ENCODE measurements at places on chromosomes 2 and 18.

- no peak for DNase-seq
These were observed 203.5 kb upstream of the TMEFF2 start for GRCh38 chr2:192398236-192398635.

GRCh38 chr18:34345738-34346137 lies 121.0 kb upstream of the NOL4 start:
- no peak for DNase-seq

DNA sequence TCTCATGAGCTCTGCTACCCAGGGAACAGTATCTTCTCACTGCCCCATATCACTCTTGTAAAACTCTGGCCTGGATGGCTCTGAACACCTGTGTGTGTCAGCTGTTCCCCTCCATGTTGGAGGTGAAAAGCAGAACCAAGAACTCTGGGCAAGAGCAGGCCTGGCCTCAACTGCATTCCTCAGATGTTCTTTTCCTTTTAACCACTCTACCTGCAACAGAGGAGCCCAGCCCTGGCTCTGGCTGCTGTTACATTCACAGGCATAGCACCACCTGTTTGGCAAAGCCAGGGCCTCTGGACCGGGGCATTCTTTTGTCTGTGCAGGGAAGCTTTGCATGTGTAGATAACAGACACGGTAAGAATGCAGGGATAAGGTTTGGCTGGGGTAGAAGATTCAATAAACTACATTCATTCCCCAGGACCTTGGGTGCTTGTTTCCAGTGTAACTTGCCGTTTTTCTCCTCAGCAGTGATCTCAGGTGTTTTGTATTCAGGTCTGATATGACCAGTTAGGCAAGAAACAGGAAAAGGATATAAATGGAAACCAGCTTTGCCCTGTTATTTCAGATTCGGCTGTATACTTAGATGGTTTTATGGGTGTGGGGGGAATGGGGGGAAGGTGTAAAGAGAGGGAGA lies 95.1 kb downstream of the SPTBN1 start:
- no peak for DNase-seq

GRCh38 chr2:10046931-10047330 lies 3.6 kb downstream of the KLF11 start:
- no peak for DNase-seq

DNA sequence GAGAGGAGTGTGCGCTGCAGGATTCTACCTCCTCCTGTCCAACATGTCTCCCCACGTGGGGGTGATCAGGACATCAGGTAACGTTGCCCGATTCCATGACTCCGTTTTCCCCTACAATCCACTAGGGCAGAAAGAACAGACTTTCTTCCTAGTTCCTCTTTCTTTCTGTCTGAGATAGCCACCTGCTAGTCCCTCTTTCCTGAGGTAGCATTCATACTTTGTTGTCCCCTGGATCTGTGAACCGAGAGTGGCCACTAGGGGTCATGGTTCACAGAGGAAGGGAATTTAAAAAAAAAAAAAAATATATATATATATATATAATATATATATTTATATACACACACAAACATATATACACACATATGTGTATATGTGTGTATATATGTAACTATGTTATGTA lies 210.0 kb upstream of the ZNF521 start:
- DNase-seq, result no peak

Measured in WERI-Rb-1 (cell line).